Neuronal stem cell (in vitro differentiated cells): ENCODE measurements at places on chromosomes 16 and 17.
A peak's percentile ranks its signal among the peaks of the same experiment; 100 is the strongest.

DNA sequence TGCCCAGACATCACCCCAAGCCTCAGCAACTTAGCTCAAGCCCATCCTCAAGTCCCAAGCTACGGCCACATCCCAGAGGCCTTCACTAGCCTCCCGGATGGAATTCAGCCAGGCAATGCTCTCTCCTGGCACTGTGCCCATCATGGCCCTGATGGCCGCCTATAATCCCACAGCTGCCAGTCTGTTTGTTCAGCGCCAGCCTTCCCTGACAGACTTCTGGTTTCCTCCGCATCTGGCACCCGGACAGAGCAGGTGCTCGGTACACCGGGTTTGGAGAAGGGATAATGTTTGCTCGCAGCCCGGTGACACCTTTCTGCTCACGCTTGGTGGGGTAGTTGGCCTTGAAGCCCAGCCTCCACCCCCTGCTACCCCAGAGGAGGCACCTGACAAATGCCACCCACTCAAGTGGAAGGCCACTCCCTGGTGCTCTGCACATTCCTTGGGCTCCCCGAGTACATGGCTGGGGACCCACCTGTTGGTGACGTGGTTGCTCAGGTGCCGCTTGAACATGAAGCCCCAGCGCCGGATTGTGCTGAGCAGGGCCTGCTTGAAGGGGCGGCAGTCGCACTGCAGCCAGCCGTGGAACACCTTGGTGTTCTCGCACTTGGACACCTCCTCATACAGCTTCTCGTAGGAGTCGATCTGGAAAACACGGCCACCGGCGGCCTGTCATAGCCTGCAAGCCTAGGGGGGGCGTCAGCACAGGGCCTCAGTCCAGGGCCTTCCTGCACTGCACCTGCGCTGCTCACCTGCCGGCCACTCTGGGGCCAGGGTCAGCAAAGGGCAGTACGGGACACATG is 47.1 kb downstream of the DNAH17 start:
- H3K4me3 ChIP-seq = peak overlapping the region; percentile 49
- H3K27me3 ChIP-seq = no peaks in the 10 kb centered on the region
- H3K27ac ChIP-seq = no peak overlapping the region
- DNase-seq = no peak
- H3K4me1 ChIP-seq = peaks cover 5% of the 10 kb centered on the region

GRCh38 chr16:50970281-50970680 is 180.8 kb downstream of the SALL1 start:
- H3K4me3 ChIP-seq = no peak overlapping the region
- H3K27me3 ChIP-seq = no peaks in the 10 kb centered on the region
- no peak for DNase-seq
- H3K4me1 ChIP-seq = no peaks in the 10 kb centered on the region
- no peaks in the 10 kb centered on the region for H3K36me3 ChIP-seq
- H3K27ac ChIP-seq = no peak overlapping the region

DNA sequence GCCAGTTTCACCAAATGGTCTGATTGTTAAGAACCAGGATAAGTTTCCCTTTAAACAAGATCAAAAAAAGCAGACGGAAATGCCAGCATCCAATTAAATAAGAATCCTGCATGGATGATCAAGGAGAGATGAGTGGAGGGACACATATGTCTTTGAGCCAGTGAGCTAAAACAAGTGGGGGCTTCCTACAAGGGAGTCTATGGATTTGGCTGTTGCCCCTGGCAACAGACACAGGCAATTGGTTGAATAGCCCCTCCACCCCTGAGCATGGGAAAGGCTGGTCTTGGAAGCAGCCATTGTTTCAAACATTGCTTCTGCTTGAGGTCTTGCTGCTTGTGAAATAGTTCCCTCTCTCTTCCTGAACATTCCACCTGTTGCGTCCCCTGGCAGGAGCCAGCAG is 374.7 kb upstream of the ERCC4 start:
- H3K4me1 ChIP-seq = peaks cover 7% of the 10 kb centered on the region
- no peaks in the 10 kb centered on the region for H3K27me3 ChIP-seq
- DNase-seq = peak; percentile 24

GRCh38 chr16:85902366-85903155 is 3.6 kb downstream of the IRF8 start:
- H3K4me3 ChIP-seq = no peak overlapping the region
- peaks cover 14% of the 10 kb centered on the region for H3K4me1 ChIP-seq
- DNase-seq = no peak

DNA sequence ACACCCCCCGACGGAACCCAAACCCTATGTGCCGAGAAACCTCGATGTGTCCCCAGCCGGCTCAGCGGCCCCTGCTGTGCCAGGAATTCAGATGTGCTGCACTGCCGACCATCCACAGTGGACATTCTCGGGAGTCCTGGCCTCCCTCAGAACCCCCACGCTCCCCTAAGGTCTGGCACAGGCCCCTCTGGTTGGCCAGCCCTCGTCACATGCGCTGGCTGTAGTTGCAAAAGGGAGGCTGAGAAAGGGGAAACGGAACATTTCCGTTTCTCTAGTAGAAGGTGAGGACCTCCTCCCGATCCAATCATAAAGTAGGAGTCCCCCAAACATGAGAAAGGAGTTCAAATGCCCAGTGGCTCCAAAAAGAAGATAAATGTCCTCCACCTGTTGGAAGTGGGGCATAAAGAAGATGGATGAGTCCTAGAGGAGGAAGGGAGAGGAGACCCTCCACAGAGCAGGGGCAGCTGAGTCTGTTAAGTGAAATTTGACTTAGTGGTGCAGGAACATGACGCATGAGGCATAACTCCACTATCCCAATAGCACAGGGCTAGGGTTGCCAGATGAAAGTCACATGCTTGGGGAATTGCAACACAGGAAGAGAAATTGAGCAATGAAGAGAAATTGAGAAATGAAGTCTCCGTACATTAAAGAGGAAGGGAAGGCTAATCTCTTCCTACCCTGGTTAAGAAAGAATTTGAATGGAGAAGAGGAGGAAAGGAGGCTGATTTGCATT is 49.3 kb upstream of the WSB1 start:
- H3K27me3 ChIP-seq = peaks cover 17% of the 10 kb centered on the region
- H3K4me1 ChIP-seq = no peaks in the 10 kb centered on the region
- DNase-seq = no peak
- no peaks in the 10 kb centered on the region for H3K36me3 ChIP-seq
- H3K4me3 ChIP-seq = no peak overlapping the region

GRCh38 chr17:30513346-30513745 is 36.1 kb downstream of the GOSR1 start:
- no peak for DNase-seq
- H3K4me1 ChIP-seq = no peaks in the 10 kb centered on the region
- no peak overlapping the region for H3K27ac ChIP-seq
- H3K36me3 ChIP-seq = peaks cover 5% of the 10 kb centered on the region
- no peaks in the 10 kb centered on the region for H3K27me3 ChIP-seq

DNA sequence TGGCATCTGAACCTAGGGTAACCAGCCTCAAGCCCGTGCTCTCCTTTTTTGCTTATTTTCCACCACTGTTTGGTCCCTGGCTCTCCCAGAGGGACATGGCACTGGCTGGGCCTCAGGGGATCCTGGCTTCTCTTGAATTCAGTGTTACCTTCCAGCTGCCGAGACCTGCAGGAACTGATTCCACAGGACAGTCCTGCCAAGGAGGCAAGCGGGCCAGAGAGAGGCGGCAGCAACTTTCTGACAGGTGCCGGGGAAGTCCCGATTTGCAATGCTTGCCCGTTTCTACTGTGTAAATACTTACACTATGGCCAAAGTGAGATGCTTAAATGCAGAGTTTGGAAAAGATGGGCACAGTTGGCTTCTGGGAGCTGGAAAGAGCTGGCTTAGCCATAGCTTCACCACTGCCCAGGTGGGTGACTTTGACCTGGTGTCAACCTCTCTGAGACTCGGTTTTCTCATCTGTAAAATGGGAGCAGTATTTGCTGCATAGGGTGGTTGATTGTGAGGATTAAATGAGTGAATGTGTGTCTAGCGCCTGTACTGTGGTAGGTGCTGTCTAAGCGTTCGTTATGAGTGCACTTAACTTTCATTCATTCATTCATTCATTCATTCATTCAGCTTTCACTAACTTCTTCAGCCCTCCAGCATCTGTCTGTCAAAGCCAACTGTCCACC is 124.9 kb downstream of the CMIP start:
- no peak overlapping the region for H3K27ac ChIP-seq
- H3K36me3 ChIP-seq = no peaks in the 10 kb centered on the region
- no peak for DNase-seq
- H3K4me1 ChIP-seq = peaks cover 3% of the 10 kb centered on the region
- no peak overlapping the region for H3K4me3 ChIP-seq

DNA sequence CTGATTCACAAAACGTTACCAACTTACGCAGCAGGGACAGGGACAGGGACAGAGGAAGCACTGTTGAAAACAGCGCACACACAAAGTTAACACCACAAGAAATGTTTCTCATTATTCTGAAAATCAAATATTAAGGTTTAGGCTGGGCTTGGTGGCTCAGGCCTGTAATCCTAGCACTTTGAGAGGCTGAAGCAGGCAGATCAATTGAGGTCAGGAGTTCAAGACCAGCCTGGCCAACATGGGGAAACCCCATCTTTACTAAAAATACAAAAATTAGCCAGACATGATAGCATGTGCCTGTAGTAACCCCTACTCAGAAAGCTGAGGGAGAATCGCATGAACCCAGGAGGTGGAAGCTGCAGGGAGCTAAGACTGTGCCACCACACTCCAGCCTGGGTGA is 4.2 kb downstream of the CYTH1 start:
- H3K4me1 ChIP-seq = peaks cover 3% of the 10 kb centered on the region
- DNase-seq = no peak
- H3K4me3 ChIP-seq = no peak overlapping the region
- no peaks in the 10 kb centered on the region for H3K27me3 ChIP-seq
- H3K36me3 ChIP-seq = no peaks in the 10 kb centered on the region

GRCh38 chr16:528111-529011 is 849 bp downstream of the CAPN15 start:
- DNase-seq = no peak
- H3K36me3 ChIP-seq = peaks cover 27% of the 10 kb centered on the region
- no peaks in the 10 kb centered on the region for H3K27me3 ChIP-seq

DNA sequence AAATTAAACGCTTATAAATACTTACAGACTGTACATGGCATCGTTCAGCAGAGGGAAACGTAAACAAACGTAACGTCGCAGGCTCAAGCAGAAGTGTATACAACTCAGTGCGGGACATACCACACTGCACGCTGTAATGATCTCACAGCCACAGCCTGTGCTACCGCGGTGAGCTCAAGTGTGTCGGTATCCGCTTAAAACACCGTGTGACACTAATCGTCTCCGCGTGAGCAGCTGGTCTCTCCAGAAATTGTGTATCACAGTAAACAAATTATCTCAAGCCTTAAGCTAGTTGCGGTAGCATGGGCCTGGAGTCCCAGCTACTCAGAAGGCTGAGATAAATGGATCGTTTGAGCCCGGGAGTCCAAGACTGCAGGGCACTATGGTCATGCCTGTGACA is 115.3 kb downstream of the ANKRD11 start:
- DNase-seq = no peak
- peak overlapping the region; percentile 28 for H3K27ac ChIP-seq
- no peak overlapping the region for H3K4me3 ChIP-seq
- H3K4me1 ChIP-seq = peaks cover 18% of the 10 kb centered on the region
- H3K36me3 ChIP-seq = peaks cover 37% of the 10 kb centered on the region

DNA sequence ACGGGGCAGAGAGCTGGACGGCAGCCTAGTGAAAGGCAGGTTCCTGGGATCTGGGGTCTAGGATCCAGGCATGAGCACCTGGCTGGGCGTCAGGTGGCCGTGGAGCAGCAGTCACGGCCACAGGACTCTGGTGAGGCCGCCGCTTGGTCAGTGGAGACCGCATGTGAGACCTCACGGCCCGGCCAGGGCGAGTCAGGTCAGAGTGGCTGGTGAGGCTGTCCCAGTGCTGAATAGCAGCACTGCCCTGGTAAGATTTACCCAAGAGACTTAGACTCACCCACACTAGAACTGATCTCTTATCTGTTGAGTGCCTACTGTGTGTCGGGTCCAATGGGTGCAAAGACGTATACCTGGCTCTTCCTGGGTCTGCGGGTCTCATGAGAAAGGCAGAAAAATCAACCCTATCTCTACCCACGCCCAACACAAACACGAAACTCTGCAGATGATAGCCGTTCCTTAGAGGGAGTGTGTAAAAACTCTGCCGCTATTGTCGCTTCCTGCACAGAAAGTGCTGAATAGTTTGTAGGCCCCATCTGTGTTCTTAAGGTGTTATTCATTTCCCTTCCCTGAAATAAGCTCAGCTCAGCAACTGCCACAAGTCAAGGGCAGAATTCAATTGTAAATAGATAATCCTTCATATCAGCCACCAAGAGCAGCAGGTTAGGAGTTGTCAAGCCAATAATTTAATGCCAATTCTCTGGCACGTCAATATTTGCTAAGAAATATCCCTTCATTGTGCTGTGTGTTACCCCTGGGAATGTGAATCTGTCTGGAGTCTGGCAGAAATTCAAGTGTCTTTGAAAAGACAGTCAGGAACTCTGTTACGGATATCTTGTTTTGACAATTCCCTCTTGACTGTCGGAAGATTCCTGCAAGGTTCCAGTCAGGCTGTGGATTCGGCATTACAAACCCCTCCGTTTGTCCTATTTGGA is 240.0 kb downstream of the NTN1 start:
- no peaks in the 10 kb centered on the region for H3K36me3 ChIP-seq
- DNase-seq = no peak
- no peak overlapping the region for H3K27ac ChIP-seq
- H3K27me3 ChIP-seq = no peaks in the 10 kb centered on the region

DNA sequence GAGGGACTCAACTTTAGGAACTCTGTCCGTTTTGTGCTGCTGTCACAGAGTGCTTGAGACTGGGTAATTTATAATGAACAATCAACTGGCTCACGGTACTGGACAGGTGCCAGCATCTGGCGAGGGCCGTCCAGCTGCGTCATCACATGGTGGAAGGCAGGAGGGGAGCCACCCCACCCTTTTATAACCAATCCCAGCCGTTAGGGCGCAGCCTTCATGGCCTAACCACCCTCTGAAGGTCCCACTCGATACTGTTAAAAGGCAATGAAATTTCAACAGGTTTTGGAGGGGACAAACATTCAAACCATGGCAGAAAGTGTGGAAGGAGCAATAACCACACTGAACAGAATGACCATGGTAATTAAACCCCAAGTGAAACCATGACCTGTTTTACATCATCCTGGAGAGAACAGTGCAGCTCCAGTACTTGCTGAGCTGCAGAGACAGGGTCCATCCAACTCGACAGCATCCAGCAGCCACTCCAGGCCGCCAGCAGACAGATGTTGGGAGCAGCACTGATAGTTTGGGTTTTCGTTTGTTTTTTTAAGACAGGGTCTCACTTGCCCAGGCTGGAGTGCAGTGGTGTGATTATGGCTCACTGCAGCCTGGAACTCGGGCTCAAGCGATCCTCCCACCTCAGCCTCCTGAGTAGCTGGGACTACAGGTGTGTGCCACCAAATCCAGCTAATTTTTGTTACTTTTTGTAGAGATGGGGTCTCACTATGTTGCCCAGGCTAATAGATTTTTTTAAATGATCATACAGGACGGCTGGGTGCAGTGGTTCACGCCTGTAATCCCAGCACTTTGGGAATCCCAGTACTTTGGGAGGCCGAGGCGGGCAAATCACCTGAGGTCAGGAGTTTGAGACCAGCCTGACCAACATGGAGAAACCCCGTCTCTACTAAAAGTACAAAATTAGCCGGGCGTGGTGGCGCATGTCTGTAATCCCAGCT is 11.0 kb downstream of the CHMP6 start:
- peaks cover 7% of the 10 kb centered on the region for H3K4me1 ChIP-seq
- H3K36me3 ChIP-seq = peaks cover 26% of the 10 kb centered on the region
- no peak overlapping the region for H3K27ac ChIP-seq
